ENCODE measurements at places on chromosomes 7 and 10. TPM values are rescaled to one million over a fixed set of nuclear protein-coding genes. Genes with fewer than 3 reads are reported as not detected.

Gene ITIH5
- total RNA-seq, result not detected

DNA sequence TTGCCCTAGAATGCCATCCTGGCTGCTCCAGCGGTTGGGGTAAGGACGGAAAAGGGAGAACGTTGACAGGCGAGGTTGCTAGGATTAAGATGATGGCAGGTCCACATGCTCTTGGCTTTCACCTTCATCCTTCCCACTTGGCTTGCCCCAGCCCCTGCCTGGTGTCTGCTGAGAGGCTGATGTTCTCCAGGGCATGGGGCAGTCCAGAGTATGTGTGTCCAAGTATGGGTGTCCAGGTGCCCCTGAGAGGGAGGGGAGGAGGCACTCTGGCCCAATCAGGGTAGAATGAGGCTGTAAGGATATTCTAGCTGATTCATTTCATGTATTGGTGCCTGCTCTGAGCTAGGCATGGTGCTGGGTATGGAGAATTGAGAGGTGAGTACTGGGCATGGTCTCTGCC is 12.6 kb downstream of the NEURL1 start:
- DNase-seq, result no peak

- DNase-seq, result no peak
Measured at GRCh38 chr10:95422233-95422632, 131.4 kb upstream of the PDLIM1 start.

GRCh38 chr7:141500608-141501007 is 50.6 kb upstream of the AGK start:
- DNase-seq, result no peak

GRCh38 chr10:129662426-129662825 is 195.4 kb downstream of the MGMT start:
- DNase-seq, result no peak

DNA sequence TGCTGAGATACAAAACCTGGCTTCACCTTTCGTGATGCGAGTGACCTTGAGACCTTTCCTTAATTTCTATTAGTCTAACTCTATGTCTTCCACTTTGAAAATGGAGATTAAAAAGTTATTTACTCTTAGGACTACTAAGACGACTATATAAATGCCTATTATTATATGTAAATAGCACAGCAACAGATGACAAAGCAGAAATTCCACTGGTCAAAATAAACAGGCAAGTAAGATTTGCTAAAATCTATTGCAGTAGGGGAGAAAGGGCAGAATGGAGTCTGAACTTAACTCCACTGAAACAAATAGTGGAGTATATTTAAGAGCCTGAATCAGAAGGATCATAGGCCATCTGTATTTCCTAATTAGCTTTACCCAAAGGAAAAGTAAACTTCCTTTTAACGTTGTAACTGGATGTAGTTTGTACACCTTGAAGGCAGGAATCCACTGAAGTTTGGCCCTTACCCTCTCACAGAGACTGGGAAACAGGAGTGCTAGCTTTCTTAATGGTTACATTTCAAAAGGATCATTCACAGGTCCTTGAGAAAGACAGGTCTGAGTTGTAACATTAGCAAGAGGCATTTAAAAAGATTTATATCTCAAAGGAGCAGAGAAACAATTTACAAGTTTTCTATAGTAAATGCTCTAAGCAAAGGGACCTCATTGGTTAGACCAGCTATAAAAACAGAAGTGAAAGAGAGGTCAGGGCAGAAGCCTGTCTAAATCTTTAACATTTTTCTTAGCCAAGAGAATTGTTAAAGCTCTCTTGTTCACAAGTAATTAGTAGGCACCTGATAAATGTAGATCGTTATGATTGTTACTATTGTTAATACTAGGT is 332.5 kb downstream of the ZWINT start:
- DNase-seq, result no peak

DNA sequence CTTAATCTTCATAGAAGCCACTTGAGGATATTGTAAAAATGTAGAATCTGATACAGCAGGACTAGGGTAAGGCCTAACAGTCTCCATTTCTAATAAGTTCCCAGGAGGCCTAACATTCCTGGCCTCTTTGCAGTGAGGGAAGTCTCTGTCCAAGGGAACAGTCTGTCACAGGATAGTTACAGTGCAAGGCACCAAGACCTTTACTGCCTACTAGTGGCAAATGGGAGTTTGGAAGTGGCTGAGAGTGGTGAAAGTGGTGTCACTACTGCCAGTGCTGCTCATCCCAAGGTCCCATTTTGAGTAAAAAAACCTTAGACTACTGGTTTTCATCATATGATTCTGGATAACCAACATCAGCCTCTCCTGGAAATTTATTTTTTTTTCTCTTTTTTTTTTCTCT is 619.5 kb upstream of the SEMA3D start:
- DNase-seq, result no peak

Gene DNAJB6
- total RNA-seq, result 67.8 TPM

- no peak for DNase-seq
Measured at GRCh38 chr7:113446791-113447190, 328.4 kb upstream of the SMIM30 start.

Gene HTR5A
- not detected for total RNA-seq

Gene GIGYF1
- 48.7 TPM for total RNA-seq

Gene STN1
- 46.5 TPM for total RNA-seq

DNA sequence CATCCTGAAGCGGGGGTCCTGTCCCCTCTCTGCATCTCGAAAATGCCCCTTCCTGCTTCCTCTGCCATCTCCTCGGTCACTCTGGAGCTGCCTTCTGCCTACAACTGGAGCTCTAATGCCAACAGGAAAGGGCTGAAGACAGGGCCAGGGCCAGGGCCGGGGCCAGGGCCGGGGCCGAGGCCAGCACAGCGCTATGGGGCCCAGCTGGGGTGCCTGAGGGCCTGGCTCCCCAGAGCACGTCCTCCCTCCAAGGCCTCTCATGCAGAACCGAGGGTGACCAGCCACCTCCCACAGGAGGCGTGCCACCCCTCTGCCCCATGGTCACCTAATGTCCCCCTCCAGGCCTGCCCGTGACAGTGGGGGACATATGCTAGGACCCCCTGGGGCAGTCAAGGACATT is 155.7 kb downstream of the PRKAG2 start:
- no peak for DNase-seq

Gene JCAD
- total RNA-seq, result not detected

GRCh38 chr10:72001033-72001395 is 36.8 kb downstream of the CHST3 start:
- DNase-seq, result no peak

- DNase-seq, result no peak
Measured at GRCh38 chr7:146296028-146296427, 179.4 kb downstream of the CNTNAP2 start.

Gene SERPINE1
- 0.27 TPM for total RNA-seq

DNA sequence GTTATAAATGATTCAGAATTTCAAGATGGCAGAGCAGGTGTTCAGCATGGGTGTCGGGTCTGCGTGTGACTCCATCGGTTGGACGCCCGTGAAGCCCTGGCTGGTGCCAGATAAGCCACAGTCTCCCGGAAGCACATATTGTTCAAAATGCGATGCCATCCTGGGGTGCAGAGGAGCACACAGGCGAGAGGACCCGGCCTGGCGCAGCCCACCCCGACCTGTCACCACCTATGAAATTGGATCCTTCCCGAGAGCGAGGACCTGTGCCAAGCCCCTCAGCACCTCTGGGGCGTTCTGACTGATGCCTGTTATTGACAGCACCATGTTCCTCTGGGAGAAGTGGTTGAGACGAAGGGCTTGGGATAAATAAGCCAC is 110.1 kb downstream of the ACTR3B start:
- DNase-seq, result no peak

Gene MRPS16
- 95.4 TPM for total RNA-seq

Gene NODAL
- not detected for total RNA-seq

DNA sequence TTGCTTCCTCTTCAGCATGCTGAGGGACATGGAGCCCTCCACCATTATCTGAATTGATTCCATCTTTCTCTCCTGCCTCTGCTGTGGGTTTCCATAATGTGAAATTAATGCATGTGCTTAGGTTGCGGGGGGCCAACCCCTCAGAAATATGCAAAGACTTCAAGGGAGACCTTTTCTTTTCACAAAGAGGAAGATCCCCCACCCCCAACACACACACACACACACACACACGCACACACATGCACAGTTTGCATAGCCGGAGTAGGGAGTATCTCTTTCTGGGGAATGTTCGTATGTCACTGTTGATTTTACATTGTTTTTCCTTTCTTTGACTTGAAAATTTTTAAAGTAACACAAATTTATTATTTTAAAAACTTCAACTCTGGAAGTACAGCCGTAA is 193.5 kb downstream of the MGMT start:
- DNase-seq, result no peak

GRCh38 chr10:133405272-133405671 is 11.3 kb downstream of the MTG1 start:
- DNase-seq, result no peak

Gene PIK3CG
- 51.6 TPM for total RNA-seq

DNA sequence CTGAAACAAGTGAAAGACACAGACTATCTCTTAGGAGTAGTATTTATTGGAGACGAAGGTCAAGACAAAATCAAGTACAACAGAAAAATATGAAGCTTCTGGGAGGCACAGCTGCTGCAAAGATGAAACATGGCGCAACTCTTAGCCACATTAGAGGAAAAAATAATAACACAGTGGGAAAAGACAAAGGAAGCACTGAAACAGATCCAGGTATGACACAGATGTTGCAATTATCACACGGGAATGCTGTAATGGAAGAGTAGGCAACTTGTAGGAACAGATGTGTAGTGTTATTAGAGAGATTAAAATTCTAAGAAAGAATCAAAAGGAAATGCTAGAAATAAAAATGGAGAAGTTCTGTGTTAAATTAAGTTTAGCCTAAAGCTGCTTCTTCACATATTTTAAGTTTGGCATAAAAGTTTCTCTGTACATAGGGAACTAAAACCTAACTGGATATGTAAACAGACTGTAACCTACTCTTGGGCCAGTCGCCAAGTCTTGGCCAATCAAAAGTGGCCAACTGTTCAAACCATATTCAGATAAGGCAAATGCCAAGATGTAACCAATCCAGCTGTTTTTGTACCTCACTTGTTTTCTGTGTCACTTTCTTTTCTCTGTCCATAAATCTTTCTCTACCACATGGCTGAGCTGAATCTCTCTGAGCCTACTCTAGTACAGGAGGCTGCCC is 1132.0 kb upstream of the LRRTM3 start:
- no peak for DNase-seq

DNA sequence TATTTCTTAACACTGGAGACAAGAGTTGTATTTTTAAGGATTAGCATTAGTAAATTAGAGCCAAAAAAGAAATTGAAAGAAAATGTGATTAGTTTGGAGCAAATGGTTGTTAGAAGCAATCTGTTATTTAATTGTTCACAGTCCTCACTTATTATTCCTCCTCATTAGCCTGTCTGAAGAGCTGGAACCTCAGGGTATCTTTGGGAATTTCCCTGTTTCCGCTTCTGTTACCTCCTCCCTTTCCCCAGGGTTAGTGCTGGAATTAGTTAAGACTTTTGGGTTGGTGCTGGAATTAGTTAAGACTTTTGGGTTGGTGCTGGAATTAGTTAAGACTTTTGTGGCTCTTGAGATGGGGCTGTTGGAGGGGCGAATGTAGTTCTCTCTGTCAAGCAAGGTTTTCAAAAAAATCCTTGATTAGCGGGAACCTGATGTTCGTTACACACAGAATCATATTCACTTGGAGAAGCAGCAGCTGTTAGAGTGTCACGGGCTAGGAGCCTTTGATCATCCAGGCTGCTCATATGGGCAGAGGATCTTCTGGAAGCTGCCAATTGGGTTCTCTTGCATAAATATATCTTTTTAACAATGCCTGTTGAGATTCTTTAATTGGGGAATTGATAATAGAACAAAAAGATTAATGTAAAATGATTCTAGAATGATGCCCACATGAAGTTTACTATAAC is 251.0 kb upstream of the NPSR1 start:
- no peak for DNase-seq

GRCh38 chr10:4051011-4051640 is 266.1 kb upstream of the KLF6 start:
- no peak for DNase-seq

- DNase-seq, result peak; percentile 62
Measured at GRCh38 chr10:59625721-59626522, 83.7 kb downstream of the SLC16A9 start.

Gene CTAGE6
- total RNA-seq, result 0.42 TPM

DNA sequence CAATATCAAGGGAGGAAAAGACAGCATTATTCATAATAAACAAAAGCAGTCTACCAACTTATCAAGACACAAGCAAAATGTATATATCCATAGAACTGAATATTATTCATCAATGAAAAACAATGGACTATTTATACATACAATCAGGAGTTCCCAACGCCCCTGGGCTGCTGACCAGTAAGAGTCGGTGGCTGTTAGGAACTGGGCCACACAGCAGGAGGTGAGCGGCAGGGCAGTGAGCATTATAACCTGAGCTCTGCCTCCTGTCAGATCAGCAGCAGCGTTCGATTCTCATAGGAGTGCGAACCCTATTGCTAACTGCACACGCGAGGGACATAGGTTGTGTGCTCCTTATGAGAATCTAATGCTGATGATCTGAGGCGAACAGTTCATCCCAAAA is 71.7 kb upstream of the GPR22 start:
- no peak for DNase-seq

Gene PROSER2
- total RNA-seq, result 0.31 TPM

DNA sequence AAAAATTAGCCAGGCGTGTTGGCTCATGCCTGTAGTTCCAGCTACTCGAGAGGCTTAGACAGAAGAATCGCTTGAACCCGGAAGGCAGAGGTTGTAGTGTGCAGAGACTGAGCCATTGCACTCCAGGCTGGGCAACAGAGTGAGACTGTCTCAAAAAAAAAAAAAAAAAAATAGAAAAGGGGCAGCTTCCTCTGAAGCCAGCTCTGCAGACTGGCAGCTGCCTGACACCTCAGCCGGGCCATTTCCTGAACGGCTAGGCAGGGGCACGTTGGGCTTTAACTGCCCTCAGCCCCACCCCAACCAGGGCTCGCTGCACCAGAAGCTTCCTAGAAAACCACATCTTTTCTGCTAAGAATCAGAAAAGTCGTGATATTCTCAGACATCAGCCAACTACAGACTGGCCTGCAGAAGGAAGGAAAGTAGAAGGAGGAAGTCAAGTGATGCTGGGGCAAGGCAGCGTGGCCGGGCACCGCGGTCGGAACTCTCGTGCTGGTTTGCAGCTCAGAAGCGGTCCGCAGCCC is 38.0 kb downstream of the PRKAG2 start:
- DNase-seq, result peak; percentile 72

Gene TCERG1L
- not detected for total RNA-seq

Gene MGAM2
- not detected for total RNA-seq

DNA sequence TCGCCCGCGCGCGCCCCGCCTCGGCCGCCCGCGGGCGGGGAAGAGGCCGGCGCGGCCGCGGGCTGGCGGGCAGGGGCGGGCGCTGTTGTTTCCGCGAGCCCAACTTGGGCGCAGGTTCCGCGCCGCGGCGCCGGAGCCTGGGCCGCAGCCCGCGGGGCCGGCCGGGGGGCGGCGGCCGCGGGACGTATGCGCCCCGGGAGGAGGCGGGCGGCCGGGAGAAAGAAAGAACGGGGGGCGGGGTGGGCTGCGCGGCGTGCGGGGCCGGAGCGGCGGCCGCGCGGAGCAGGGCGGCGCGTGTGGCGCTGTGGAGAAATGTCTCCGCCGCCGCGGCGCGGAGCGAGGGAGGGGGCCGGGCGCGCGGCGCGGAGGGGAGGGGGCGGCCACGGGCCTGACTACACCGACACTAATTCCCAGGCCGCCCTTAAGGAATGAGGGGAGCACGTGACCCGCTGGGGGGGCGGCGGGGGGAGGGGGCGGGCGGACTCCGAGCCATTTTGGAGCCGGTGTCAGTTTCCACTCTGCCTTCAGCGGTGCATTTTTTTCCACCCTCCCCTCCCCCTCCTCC is at the start of gene BMI1:
TSS of gene BMI1 (plus strand) at position 509 of the 565 bp plus-strand sequence. CDS start 5,351 bp downstream, outside the sequence.
- peak; percentile 57 for DNase-seq
